ENCODE measurements at places on chromosomes 16 and 17.

DNA sequence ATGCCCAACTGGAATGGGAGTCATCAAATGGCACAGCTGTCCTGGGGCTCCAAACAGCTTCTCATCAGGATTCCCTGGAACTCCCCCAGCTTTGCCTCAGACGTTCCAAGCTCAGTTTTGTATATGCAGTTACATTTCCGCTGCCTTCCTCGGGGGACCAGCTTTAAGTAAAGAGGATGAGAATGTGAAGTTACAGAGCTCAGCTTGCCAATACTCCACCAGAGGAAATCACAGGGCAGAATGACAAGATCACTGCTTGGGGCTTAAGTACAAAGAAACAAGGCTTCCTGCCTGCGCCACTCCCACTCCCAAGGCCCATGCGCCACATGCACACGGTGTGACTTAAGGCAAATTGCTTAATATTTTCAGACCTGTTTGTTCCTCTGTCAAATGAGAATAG is 272.4 kb upstream of the CDH11 start:
- DNase-seq = no peak

DNA sequence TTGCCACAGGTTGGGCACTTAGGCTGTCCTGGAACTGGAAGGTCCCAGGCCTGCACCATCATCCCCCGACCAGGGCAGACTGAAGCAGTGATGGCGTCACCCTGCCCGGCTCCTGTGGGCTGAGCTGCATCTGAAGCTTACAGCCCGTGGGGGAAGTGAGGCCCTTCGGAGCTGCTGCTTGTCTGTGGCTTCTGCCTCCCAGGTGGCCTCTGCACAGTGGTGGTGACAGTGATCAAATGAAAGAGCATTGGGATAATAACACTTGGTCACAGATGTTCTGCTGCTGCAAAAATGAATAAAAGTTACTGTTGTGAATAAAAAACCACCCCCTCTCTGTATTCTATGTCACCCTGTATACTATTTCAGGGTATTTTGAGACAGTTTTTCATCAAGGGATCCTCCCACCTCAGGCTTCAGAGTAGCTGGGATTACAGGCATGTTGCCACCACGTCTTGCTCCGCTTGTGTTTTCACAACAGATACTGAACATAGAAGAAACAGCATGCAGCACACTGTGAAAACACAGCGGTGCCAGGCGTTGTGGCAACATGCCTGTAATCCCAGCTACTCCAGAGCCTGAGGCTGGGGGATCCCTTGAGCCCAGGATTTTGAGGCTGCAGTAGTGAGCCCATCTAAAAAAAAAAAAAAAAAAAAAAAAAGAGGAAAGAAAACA is 165.0 kb downstream of the LGALS9B start:
- no peak for DNase-seq

GRCh38 chr16:31344712-31345111 is 10.3 kb upstream of the ITGAX start:
- DNase-seq = no peak

- DNase-seq = no peak
These were observed 26.0 kb upstream of the PRM1 start for GRCh38 chr16:11306997-11307638.

DNA sequence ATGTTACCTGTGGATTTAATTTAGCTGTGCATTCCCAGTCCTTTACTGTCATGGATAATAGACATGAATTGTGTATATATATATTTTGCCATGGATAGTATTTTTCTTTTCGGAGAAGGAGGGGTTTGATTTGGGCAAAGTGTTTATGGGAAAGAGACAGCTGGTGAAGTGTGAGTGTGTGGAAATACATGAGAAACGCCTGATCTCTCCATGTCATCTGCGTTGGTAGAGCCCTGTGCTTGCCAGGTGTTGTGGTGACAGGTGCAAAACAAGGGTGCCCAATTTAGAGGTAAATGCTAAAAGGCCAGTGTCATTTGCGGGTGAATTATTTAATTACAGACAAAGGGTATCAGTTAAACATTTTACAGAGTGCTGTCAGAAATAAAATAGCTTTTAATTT is 23.4 kb downstream of the NDEL1 start:
- DNase-seq = no peak

Data from H54 (cell line).